ENCODE measurements at places on chromosomes 13 and 19.

- no peak for DNase-seq
Observed at GRCh38 chr13:40648040-40648439, 18.4 kb downstream of the FOXO1 start.

- DNase-seq = peak; percentile 36
Observed at GRCh38 chr13:109790086-109790485, 3.7 kb upstream of the IRS2 start.

DNA sequence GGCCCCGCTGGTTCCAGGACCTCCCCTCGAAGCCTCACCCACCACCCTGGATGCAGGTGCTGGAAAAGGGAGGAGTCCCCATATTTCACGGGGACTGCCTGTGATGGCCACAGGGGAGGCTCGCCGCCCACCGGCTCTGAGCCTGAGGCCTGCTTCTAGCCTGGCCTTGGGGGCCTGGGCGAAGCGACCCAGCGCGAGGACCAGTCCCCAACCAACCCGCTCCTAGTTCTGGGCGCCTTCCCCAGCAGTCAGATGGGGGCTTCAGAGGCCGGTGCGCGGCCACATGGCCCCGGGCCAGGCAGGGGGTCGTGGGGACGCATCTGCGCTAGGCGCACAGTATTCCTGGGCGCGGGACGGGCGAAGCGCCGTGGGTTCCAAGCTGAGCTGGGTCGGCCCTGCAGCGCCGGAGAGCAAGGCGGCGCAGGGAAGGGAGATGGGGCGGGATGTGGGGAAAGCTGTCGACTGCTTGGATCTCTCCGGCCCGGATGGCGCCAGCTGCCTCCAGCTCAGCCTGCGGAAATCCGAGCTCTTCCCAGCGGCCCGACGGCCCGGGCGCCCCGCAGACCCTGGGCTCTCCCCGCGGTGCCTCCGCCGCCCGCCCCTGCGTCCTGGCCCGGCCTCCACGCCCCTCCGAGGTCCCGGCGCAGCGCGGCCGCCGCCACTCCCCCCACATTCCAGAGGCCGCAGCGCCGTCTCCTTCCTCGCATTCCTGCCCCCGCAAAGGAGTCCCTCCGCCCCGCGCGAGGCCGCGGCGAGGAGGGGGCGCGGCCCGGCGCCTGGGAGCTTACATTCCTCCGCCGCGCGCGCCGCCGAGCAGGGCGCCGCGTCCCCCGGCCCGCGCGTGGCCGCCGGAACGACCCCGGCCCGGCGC, at the start of gene WTIP:
TSS of gene WTIP (plus strand) at position 788 of the 871 bp plus-strand sequence. CDS start 217 bp downstream, outside the sequence.
- DNase-seq = no peak

GRCh38 chr13:96223231-96223630, 133.3 kb downstream of the HS6ST3 start:
- DNase-seq = no peak
